HTR-8/SVneo (cell line): ENCODE measurements at places on chromosomes 1 and 21.
A peak's percentile ranks its signal among the peaks of the same experiment; 100 is the strongest.

DNA sequence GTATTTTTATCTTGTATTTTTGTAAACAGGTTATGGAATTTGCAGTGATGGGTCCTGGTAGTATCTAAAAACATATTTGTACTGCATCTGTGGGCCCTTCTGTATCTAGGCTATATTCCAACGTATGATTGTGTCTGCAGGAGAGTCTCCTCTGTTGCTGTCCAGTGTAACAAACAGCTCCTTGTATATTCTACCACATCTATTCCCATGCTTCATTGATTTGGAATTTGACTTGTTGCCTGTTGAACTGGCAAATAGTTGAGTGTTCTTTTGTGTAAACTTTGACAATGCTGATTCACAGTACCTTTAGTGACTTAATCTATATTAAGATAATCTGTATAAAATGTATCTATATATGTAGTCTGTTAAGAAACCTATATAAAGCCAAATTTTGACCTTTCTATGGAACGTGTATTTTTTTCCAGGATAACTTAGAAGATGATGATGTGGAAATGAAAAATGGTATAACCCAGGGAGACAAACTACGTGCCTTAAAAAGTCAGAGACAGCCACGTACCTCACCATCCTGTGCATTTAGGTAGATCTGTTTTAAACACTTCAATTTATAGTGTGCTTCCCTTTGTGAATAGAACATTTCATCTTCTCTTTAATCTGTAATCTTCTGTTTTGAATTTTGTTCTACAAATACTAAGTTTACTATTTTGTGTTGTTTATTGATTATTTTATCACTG lies 43.4 kb upstream of the GPR88 start:
- no peak for DNase-seq

GRCh38 chr1:62263006-62263813 lies 56.0 kb downstream of the KANK4 start:
- no peak for DNase-seq

GRCh38 chr1:12098786-12099185 lies 35.7 kb downstream of the TNFRSF8 start:
- no peak for DNase-seq

DNA sequence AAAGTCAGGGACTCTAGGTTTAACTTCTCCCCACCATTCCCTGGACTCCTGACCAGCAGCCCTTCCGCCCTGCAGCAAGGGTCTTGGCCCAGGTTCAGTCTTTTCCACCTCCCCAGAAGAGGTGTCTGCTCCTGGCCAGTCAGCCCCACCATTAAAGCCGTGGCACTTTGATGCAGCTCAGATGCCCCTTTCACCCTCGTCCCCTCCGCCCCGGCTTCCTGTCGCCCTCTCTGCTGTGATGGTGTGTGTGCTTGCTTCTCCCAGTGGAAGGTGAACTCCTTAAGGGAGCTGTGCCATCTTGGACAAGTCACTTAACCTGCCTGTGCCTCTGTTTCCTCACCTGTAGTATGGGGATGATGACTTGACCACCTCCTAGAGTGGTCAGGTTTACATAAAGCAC lies 17.8 kb upstream of the TTC4 start:
- DNase-seq, result no peak

- DNase-seq, result no peak
Measured at GRCh38 chr1:110153407-110153950, 3.2 kb downstream of the SLC6A17 start.

DNA sequence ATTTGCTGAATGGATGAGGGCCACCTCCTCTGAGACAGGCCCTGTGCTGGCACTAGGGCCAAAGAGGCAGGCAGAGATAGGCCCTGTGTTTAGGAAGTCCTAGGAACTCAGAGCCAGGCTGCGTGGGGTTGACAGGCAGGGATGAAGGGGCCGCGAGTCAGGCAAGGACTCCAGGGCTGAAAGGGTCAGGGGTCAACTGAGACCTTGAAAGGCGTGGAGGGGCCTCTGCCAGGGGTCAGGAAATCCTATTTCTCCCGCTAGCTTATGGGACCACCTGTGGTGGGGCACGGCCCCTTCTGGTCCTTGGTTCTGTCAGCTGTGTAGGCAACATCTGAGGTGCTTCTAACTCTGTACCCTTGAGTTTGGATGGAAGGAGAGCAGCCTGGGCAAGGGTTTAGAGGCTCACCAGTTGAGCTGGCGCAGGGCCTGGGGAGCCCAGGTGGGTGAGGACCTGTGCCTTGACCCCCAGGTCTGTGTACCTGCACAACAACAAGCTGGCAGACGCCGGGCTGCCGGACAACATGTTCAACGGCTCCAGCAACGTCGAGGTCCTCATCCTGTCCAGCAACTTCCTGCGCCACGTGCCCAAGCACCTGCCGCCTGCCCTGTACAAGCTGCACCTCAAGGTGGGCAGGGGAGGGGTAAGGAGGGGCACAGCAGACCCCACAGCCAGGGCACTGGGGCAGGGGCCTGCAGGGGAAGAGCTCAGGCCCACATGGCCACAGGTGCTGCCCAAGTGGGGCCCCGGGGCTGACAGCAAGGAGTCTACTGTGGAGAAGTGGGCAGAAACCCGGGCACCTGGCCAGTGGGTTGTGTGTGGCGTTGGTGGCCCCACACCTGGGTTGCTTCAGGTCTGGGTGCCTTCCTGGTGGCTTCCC lies 14.9 kb downstream of the PODN start:
- no peak for DNase-seq

GRCh38 chr1:199038156-199038555 lies 399.3 kb downstream of the PTPRC start:
- no peak for DNase-seq

- DNase-seq, result no peak
Measured at GRCh38 chr1:215957663-215958062, 390.6 kb downstream of the KCTD3 start.

- DNase-seq, result no peak
Measured at GRCh38 chr21:44984428-44984791, 44.6 kb downstream of the SLX9 start.

DNA sequence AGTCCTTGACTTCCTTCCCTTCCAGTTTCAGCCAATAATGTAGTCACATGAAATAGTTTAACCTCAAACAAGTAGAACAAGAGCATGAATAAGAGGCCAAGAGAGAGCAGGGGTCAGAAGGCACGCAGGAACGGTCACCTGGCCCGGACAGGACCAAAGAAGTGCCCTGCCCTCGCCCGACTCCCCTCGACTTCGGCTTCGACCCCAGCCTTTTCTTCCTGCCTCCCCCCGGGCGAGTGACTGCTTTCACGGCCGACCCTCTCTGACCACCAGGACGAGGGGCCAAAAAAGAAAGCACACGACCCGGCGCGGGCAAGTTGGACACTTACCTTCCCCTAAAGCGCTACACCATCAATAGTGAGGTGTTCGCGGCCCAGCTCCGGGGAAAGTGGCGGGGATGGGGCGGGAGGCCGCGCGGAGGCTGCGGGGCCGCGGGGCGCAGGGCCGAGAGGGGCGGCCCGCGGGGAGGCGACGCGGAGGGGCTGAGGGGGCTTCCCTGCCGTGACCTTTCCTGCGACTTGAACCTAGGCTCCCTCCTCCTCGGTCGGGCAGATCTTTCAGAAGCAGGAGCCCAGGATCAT lies 519 bp downstream of the RERE start:
- no peak for DNase-seq

- no peak for DNase-seq
Measured at GRCh38 chr1:75440274-75440673, 170.6 kb downstream of the SLC44A5 start.

DNA sequence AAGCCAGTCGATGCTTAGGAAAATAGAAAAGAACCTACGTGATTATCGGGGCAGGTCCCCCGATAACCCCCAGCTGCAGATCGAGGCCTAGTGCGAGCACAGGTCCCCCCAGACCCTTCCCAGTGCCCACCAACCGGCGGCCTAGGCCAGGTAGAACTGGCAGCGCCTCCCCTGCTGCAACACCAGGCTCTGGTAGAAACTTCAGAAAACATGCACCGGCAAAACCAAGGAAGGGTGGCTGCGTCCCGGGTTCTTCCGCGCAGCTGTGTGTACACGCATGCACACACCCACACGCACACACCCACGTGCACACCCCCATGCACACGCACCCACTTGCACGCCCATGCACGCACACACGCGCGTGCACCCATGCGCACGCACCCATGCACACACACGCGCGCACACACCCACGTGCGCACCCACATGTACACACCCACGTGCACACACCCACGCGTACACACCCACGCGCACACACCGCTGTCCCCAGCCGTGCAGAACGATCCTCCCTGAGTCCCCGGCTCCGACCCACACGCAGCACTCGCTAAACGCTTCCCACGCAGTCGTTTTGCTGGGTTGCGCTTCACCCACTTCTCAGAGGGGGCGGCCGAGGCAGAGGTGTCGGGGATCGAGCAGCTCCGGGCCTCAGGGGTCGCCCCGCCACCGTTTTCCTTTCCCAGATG lies 5.2 kb downstream of the TSPEAR start:
- no peak for DNase-seq

DNA sequence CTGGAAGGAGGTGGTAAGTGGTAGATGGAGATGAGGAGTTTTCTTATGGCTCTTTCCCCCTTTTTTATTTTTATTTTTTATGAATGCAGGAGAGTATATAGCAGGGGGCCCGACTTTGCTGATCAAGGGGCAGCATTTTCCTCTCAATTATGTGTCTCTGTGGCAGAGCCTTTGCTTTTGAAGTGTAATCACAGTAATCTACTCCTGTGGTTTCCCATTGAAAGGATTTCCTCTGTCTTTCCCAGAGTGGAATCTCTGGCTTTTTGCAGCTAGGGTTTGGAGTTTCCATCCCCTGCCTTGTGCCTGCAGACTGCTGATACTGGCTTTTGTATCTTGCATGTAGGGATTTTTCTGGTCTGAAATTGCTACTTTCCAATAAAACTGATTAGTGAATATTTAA lies 29.1 kb downstream of the ARID1A start:
- no peak for DNase-seq

DNA sequence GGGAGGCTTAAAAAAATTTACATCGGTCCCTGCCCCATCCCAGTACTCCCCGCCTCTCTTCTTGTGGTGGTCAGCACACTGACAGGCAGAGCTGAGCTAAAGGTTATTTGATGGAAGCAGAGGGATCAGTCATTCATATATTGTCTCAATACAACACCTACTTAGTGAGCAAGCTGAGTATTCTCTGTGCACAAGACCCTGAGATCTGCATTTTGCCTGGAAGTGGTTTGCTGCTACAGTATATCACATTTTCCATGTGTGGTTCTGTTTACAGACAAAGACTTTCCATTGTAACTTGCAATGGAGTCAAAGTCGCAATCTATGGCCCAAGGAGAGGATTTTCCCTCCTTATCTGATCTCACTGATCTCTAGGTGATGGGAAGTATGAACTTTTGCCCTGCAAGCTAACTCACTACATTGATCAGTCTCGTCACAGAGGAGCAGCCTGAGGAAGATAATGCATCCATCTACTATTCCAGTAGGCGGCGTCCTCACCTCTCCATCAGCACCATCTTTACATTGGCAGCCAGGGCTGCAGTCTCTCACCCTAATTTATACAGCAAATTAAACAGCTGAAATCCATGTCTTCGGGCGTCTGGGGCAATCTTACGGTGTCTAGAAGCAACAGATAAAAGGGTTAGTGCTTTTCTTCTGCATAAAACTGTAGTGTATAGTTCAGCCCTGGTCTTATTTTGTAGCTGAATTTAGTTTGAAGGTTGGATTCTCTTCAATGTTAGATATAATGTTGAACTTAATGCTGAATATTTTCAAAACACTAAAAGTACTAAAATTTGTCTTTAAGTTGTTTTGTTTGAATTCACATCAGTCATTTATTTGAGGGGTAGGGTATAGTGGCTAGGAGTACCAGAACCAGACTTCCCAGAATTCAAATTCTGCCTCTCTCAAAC lies 3.2 kb upstream of the TRAF5 start:
- DNase-seq, result peak; percentile 75

GRCh38 chr1:157119448-157119847 lies 18.7 kb downstream of the ETV3 start:
- DNase-seq, result no peak

GRCh38 chr1:216903382-216903740 lies 180.1 kb upstream of the ESRRG start:
- DNase-seq, result no peak

- DNase-seq, result peak; percentile 1
Measured at GRCh38 chr1:159122005-159122621, 45.5 kb upstream of the AIM2 start.
